T-helper 2 cell treated with Interferon-gamma antibody and Interleukin-4, amounts not matched to agents 5 μg/mL and 100 μg/mL, for 36 hours (primary cell): ENCODE measurements at places on chromosomes 2 and 18.

GRCh38 chr2:234345921-234346320 is 151.0 kb downstream of the ARL4C start:
- peaks cover 2% of the 10 kb centered on the region for H3K36me3 ChIP-seq
- H3K4me3 ChIP-seq: no peak overlapping the region
- peaks cover 22% of the 10 kb centered on the region for H3K4me1 ChIP-seq

- no peak for DNase-seq
- no peak overlapping the region for H3K4me3 ChIP-seq
- no peaks in the 10 kb centered on the region for H3K36me3 ChIP-seq
- no peak overlapping the region for H3K27ac ChIP-seq
- no peaks in the 10 kb centered on the region for H3K4me1 ChIP-seq
- H3K27me3 ChIP-seq: peaks cover 4% of the 10 kb centered on the region
Observed at GRCh38 chr2:138493334-138493733, 8.2 kb upstream of the SPOPL start.

DNA sequence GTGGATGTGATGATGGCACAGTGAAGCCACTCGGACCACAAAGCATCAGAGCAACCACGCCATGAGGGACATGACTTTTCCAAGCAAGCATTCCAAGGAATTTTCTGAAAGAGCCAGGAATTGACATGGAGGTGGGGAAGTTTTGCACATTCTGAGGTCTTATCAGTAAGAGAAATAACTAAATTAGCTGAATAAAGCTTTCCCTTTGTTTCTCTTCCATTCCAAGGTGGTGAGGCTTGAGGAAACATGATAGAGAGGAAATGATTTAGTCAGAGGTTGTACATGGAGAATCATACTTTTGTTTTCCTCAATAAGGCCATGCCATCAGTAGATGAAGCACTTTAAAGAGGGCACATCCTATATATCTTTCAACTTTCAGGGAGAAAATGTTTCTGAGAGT is 115.7 kb upstream of the MMADHC start:
- no peaks in the 10 kb centered on the region for H3K36me3 ChIP-seq
- H3K4me1 ChIP-seq: no peaks in the 10 kb centered on the region
- no peak for DNase-seq
- no peak overlapping the region for H3K27ac ChIP-seq

GRCh38 chr2:108806371-108807113 is 20.0 kb downstream of the CCDC138 start:
- H3K27ac ChIP-seq: no peak overlapping the region
- DNase-seq: no peak
- no peaks in the 10 kb centered on the region for H3K4me1 ChIP-seq
- no peaks in the 10 kb centered on the region for H3K27me3 ChIP-seq
- H3K36me3 ChIP-seq: peaks cover 63% of the 10 kb centered on the region

DNA sequence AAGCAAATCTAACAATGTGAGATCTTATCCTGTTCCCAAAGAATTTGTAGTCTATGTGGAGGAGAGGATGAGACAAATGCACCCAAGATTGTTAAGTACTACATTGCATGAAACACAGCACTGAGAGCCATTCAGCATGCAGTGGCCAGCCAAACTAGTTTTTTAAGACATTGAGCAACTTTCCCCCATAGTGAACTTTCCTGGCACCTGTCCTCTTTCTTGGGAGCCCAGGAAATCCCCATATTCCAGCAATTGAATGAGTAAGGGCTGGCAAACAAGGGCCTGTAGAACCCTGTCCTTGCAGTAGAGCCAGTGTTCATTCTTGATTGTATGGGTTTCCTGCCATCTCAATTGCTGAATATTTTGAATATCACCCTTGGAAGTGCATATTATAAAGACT is 58.8 kb upstream of the FIGN start:
- no peaks in the 10 kb centered on the region for H3K36me3 ChIP-seq
- no peak for DNase-seq
- H3K4me3 ChIP-seq: no peak overlapping the region
- H3K27ac ChIP-seq: no peak overlapping the region
- no peaks in the 10 kb centered on the region for H3K27me3 ChIP-seq
- no peaks in the 10 kb centered on the region for H3K4me1 ChIP-seq

DNA sequence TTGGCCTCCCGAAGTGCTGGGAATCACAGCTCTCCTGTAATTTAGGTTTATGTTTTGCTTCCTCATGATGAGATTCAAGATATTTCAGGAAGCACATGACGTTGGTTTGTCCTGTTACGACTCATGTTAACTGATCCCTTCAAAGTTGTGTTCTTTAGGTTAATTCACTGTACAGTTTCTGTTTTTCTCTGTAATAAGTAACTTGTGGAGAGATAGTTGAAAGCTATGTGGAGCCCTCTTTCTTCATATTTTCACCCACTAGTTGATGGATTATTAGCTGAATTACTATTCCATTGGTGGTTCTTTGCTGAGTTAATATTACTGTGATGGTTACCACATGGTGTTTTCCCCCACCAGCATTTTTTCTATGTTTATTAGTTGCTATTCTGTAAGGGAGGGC is 18.3 kb upstream of the CHCHD5 start:
- peaks cover 15% of the 10 kb centered on the region for H3K4me1 ChIP-seq
- H3K36me3 ChIP-seq: peaks cover 62% of the 10 kb centered on the region
- peak overlapping the region; percentile 73 for H3K27ac ChIP-seq

DNA sequence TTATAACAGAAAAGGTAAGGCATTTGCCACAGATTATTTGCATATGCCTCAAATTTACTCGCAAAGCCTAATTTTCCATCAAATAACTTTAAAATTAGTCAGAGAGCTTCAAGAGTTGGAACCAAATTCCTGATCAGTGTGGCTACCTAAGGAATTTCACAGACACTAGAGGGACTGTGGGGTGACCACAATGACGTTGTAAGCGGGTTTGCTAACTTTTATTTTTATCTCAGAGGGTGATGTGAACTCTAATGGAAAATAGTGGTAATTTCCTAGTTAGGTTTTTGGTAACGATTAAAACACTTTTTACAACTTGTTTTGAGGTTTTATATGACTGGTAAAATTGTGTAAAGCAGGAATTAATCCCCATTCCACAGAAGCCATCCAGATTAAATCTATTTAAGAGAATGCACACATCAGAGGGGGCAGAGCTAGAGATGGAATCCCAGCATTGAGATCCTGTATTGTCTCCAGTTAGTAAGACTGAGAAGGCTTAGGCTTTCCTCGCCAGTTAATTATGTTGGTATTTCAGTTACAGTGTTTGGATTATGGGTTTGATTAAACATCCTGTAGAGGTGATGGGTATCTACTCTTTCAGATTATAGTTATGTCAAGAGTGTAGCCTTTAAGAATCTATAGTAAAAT is 129.0 kb downstream of the GPD2 start:
- H3K4me1 ChIP-seq: peaks cover 10% of the 10 kb centered on the region
- no peak for DNase-seq
- H3K4me3 ChIP-seq: no peak overlapping the region

DNA sequence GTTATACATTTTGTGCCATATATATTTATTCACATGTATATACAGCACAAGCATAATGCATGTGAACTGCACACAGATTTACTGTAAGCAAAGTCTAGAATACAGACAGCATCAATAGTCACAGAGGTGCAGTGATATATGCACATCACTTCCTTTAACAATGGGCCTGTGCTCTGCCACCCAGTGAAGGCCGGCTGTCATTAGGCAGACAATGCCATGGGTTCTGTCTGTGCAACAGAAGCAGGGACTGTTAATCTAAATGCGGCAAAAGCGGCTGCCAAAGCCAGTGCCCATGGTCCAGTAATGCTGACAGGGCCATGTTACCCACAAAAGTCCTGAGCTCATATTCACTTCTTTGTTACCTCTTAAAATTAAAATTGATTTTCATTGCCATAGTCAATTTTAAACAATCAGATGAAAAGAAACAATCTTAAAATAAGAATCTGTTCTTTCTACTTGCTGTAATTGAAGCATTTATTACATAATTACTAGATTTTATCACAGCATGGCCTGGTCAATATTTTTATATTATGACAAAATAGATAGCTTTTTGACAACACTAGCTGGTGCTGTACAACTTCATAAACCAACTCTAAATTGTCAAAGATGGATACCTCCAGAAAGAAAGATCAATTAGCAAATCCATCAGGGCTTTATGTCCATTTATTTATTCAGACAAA is 232.0 kb downstream of the STK39 start:
- peaks cover 12% of the 10 kb centered on the region for H3K4me1 ChIP-seq
- H3K4me3 ChIP-seq: no peak overlapping the region
- DNase-seq: no peak
- H3K36me3 ChIP-seq: peaks cover 18% of the 10 kb centered on the region
- H3K27ac ChIP-seq: no peak overlapping the region

- H3K4me3 ChIP-seq: no peak overlapping the region
- H3K27me3 ChIP-seq: no peaks in the 10 kb centered on the region
- no peaks in the 10 kb centered on the region for H3K4me1 ChIP-seq
- no peak overlapping the region for H3K27ac ChIP-seq
- H3K36me3 ChIP-seq: peaks cover 26% of the 10 kb centered on the region
Observed at GRCh38 chr2:196655761-196656160, 16.2 kb downstream of the CCDC150 start.

GRCh38 chr2:63066265-63066664 is 15.6 kb downstream of the OTX1 start:
- peaks cover 54% of the 10 kb centered on the region for H3K27me3 ChIP-seq
- H3K4me3 ChIP-seq: no peak overlapping the region
- no peaks in the 10 kb centered on the region for H3K4me1 ChIP-seq

GRCh38 chr2:75844651-75845050 is 133.9 kb upstream of the GCFC2 start:
- H3K4me3 ChIP-seq: no peak overlapping the region
- no peak for DNase-seq
- H3K36me3 ChIP-seq: no peaks in the 10 kb centered on the region

DNA sequence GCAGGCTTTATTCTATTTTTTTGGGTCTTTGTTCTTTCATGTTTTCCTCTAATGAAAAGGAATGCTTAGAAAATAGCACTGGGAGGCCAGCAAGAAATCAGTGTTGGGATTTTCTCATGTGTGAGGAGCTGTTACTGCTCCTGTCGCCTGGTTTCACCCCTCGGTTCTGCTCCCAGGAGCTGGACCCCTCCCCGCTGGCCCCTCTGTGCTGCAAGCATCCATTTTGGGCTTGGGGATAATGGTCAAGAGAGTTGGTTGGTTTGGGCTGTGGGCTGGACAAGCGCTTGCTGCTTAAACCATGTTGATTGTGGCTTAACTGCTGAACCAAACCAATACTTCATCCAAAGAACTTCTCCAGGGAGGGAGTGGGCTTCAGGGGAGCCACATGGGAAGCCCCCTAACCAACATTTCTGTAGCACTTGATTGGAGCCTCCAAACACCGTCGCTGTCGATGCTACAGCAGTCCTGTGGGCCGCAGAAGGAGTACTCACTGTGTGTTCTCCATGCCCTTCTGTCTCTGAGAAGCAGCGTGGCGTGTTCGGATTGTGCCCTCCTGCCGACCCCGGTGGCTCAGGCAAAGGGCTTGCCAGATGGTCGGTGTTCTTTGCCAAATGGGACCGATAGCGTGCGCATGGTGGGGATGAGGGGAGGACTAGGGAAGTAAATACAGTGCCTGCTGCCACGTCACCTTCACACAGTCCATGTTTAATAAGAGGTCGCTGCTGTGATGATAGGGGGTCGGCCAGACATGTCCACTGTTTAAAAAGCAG is 40.0 kb downstream of the AGAP1 start:
- no peak for DNase-seq
- H3K27me3 ChIP-seq: no peaks in the 10 kb centered on the region
- no peak overlapping the region for H3K27ac ChIP-seq
- no peaks in the 10 kb centered on the region for H3K36me3 ChIP-seq
- no peaks in the 10 kb centered on the region for H3K4me1 ChIP-seq
- H3K4me3 ChIP-seq: no peak overlapping the region

DNA sequence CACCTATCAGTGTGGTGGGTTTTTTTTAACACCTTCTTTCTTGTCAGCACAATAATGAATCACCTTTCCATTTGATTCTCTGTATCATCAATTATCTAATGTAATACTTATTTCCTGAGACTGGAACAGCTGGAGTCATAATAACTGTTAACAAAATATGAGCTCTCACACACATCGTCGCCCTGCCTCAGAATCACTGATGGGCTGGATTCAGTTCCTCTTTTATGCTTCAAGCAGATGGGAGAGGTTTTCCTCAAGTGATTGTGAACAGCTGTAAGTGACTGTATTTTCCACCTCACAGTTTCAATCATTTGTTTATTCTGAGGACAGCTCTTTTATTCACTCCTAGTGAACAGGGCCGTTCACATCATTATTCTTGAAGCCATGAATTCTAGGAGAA is 330.2 kb downstream of the DSC3 start:
- H3K27me3 ChIP-seq: no peaks in the 10 kb centered on the region
- H3K36me3 ChIP-seq: no peaks in the 10 kb centered on the region
- H3K4me1 ChIP-seq: no peaks in the 10 kb centered on the region
- no peak overlapping the region for H3K27ac ChIP-seq
- no peak overlapping the region for H3K4me3 ChIP-seq
